Kidney glomerular epithelial cell (primary cell): ENCODE measurements at places on chromosomes 3 and 15.
A peak's percentile ranks its signal among the peaks of the same experiment; 100 is the strongest.

- no peak for DNase-seq
These were observed 123.7 kb upstream of the SPRED1 start for GRCh38 chr15:38128921-38129320.

GRCh38 chr3:94210256-94210655, 147.4 kb downstream of the NSUN3 start:
- no peak for DNase-seq

GRCh38 chr3:129827765-129828164, 65.7 kb downstream of the TMCC1 start:
- no peak for DNase-seq

GRCh38 chr3:39207361-39208186, 15.2 kb upstream of the XIRP1 start:
- no peak for DNase-seq

DNA sequence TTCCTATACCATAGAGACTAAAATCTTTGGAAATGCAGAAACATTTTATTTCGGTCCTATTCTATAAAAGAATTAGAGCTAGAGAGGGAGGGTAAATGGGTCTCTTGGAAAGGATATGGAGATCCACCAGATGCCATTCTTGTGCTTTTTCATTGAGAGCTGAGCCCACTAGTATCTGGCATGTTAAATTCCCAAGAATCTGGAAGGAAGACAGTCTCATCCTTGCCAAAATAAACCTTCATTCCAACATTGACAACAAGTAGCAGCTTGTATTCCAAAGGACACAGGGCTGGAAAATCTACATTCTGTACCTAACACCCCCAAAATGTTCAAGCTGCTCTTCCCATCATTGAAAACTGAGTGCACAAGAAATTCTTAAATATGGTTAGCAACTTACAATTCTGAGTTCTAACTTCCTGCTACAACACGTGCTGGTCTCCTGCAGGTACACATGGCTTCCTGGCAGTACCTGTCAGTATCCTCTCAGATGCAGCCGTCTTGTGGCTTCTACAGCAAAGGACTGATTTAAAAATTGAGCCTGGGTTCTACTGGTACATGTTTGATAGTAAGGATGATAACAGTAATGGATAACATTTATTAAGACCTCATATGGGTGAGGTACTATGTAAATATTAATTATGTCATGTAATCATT, 348.1 kb downstream of the SV2B start:
- no peak for DNase-seq

- DNase-seq, result peak; percentile 63
These were observed 251.1 kb downstream of the ULK4 start for GRCh38 chr3:41710646-41711388.

DNA sequence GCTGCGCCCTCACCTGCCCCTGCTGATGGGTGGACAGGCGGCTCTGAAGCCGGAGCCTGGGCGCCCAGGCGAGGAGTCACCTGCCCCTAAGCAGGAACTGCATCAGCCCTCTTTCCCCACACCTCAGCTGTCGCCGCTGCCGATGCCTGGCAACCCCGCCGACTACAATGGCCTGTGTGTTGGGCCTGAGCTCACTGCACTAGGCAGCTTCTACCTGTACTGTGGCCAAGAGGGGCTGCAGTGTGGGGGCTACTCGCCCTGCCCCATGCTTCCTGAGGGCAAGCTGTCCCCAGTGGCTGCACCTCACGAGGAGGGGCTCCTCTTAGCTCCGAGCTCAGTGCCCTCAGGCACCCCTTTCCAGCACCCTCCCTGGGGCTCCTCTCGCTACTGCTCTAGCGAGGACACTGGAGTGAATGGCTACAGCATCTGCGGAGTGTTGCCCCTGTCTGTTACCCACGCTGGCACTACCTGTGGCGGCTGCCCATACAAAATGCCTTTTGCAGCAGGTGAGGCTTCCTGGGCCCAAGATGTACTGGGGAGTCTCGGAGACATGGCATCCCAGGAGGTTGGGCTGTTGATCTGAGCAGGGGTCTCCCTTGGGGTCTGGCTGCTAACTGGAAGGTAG, 11.3 kb upstream of the CHST14 start:
- no peak for DNase-seq

DNA sequence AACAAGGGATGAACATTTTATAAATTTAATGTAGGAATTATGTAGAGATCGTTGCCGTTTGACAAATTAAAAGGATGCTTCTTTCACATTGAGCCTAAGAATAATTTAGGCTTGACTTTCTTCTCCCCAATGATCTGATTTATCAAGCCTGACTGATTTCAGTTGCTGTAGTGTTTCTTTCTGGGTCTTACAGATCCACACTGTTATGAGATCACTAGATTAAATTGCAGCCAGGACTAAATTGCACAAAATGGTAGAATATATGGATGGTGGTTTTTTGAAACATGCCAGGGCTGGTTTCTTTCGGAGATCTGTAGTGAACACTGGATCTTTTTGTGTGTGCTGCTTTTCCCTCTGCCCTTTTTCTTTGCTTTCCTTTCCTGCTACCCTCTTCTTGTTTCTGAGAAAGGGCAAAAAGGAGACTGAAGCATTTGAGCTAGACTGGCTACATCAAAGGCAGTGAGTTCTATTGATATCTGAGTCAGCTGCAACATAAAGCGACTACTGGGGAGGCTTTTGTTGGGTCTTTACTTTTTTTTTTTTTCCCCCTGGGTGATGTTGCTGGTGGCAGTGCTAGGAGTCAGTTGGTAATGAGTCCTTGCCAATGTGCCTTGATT, 83.0 kb downstream of the AKAP13 start:
- DNase-seq, result no peak

DNA sequence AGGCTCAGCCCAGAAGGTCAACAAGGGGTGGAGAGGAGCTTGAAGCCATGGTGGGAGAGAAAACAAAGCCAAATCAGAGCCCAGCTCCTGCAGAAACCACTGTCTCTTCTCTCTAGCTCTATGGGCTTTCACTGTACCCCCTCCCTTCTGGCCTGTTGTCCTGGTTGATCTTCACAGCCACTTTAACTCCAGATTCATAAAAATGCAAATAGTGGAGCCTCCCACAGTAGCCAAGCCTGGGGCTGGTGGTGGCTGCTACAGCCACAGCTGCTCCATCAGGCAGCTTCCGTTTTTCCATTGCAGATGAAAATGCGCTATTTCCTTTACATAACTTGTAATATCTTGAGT, 20.7 kb upstream of the CAV3 start:
- DNase-seq, result no peak

DNA sequence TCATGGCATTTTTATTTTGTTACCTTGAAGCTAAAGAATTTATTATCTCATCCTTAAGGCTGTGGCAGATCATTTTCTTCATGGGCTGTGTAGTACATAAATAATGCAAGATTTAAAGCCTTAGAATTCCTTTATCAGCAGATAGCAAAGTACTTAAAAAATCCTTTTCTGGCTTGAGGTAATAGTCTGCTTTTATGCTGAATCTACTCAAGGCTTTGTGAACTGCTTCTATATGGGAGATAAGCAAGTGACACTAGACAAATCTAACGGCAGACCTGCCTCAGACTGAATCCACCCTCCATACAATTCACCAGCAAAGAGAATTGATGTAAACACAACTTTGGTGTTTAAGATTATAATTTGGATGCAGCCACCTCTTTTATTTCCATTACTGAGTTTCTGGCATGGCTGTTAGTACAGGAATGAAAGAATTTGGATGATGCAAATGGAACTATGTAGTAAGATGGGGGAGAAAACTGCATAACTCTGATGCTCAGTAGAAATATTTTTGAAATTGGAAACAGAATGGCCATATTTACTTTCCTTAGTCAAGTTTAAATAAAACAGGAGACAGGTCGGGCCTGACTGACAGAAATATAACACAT, 1121.5 kb downstream of the NAALADL2 start:
- DNase-seq, result no peak

- DNase-seq, result peak; percentile 48
These were observed 8.9 kb downstream of the CMTM6 start for GRCh38 chr3:32493437-32494414.

DNA sequence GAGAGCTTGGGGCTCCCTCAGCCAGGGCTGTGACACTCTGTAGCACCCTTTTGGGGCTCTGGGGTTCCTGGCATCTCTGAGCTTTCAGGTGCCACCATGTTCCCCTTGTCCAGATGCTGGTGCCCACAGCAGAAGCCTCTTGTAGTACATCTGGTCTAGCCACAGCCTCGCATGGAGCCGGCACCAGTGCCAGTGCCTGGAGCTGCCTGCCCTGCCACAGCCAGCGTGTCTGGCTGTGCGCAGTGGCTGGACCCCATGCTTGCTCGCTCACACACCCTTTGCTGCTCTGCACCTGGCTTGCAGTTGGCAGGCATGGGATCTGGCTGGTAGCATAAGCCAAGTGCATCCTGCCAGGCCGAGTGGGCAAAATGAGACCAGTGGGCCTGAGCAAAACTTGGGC, 744.8 kb upstream of the GBE1 start:
- no peak for DNase-seq

GRCh38 chr3:52650439-52650838, 35.3 kb downstream of the PBRM1 start:
- DNase-seq, result no peak

DNA sequence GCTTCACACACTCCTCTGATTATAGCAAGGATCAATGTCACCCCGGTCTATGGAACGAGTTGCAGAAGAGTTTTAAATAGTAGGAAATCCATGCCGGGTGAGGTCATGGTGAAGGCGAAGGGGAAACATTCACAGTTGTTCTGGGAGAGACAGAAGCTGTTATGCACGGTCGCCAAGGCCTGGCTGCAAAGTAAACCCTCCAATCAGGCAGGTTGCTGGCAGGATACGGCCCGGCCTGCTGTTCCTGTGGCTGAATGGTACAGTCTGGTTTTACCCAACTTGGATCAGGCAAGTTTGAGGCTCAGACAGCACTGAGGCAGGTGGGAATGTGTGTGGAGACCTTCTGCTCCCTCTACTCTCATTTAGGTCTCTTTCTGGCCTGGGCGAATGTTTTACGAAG, 45.3 kb upstream of the ATP2B2 start:
- no peak for DNase-seq

DNA sequence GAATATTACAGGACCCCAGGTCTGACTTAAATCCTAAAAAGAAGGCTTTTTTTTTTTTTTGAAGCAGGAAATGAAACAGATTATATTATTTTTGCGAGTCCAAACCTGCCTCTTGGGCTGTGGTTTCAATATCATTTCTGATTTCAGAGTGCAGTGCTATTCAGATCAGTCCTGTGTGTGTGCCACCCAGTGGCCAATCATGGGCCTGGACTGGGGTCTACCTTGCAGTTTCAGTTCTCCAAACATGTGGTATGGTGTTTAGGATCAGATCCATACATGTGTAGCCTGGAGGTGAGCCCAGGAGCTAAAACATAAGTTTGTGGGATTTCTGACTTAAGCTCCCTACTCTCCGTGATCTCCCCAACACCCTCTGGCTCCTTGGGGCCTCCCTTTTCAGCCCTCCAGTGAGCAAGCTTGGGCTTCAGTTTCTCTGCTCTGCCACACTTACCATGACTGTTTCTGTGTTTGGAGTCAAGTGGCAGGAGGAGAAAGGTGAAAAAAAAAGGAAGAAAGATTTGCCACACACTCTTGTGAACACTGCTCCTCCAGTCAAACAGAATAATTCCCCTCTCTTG, 12.1 kb upstream of the THSD4 start:
- DNase-seq, result no peak

- DNase-seq, result no peak
These were observed 54.0 kb upstream of the SKOR1 start for GRCh38 chr15:67771189-67771800.

DNA sequence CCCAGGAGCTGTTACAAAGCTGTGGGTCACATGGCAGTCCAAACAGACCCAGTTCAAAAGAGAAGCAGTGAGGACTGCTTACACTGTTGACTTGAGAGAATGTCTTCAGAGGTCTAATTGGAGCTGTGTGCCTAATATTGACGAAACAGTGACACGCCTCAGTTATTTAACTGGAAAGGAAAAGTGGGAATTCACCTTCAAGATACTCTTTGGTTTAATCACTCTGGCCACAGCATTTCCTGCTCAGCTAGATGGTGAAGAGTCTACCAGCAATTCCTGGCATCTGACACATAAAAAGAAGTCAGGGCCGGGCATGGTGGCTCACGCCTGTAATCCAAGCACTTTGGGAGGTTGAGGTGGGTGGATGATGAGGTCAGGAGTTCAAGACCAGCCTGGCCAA, 326.4 kb downstream of the SV2B start:
- DNase-seq, result peak; percentile 19

GRCh38 chr15:36596915-36597314, 17.5 kb downstream of the CDIN1 start:
- no peak for DNase-seq

DNA sequence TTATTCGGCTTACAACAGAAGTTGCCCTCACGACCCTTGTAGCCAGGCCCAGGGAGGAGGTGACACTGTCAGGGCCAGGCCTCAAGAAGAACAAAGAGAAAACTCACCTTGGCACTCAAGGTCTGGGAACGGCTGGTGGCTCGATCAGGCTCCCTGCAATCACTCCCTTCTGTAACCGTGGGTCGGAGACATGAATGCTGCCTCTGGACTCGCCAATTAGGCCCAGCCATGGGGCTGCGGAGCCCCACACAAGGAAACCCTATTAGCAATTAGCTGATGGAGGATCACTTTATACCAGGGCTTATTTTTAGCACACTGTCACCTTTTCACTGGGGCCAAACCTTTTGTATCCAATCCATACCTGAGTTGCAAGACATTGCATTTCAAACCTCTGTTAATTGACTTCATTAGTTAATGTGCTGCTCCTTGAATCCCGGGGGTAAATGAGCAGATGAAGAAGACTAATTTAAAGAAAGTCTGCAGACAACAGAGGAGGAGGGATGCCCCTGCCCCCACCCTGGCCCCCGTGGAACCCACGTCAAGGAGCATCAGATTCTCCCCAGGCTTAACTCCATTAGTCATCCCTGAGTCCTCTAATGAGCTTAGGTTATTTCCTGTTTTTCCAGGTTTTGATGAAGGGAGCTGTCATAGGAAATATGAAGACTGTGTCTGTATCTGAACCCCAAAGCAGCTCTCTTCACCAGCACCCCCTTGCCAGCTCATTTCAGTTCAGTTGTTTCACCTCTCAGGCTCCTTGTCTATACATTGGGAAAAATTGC, 255.3 kb downstream of the RORA start:
- DNase-seq, result peak; percentile 6

DNA sequence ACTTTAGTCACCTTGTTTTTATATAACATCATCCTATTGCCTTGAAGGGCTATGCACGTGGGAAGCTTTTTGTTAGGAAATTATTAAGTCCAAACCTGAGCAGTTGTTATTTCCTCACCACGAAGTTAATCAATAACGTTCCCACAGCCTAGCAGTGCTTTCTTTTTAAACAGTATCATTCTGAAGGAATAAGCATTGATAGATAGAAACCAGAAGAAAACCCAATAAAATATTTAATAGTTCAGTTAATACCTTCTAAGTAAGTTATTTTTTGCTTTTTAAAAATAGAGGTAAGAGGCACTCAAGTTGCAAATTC, 149.3 kb downstream of the KCNMB2 start:
- no peak for DNase-seq

DNA sequence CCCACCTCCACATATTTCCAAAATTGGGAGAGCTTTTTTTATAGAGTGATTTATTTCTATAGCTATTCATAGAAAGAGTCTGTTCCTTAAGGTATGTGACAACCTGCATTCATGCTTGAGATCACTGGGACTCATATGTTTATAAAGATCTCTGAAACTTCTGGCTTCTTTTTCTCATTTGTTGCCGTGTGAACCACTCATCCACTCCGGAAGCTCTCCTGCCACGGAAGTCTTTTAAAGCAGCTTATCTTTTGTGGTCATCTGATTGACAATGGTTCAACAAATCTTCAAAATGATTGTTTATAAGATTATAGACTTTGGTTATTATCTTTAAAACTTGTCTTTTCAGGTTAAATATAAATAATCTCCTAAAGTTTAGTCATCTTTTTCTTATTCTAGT, 260.5 kb downstream of the C3orf38 start:
- no peak for DNase-seq
